ENCODE measurements at places on chromosomes 2 and 18.

GRCh38 chr2:106978647-106979046 lies 92.7 kb upstream of the ST6GAL2 start:
- DNase-seq, result no peak

DNA sequence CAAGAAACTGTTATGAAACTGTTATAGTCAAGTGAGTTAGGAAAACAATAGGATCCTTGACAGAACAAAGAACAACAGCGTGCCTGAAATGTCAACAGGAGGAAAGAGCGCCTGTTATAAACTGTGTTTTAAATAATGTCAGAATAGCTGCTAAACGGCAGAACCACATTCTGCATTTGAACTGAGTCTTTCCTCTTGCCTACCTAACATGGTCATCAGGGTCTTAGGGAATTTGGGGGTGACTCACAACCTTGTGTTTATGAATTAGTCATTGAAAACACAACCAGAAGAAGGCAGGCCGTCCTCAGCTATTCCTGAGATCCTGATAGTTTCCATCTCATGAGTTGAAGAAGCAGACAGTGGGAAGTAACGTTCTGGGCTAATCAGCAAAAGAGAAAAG lies 222.0 kb upstream of the FN1 start:
- DNase-seq, result peak; percentile 54

- DNase-seq, result no peak
Measured at GRCh38 chr2:205867371-205867770, 185.1 kb downstream of the NRP2 start.

DNA sequence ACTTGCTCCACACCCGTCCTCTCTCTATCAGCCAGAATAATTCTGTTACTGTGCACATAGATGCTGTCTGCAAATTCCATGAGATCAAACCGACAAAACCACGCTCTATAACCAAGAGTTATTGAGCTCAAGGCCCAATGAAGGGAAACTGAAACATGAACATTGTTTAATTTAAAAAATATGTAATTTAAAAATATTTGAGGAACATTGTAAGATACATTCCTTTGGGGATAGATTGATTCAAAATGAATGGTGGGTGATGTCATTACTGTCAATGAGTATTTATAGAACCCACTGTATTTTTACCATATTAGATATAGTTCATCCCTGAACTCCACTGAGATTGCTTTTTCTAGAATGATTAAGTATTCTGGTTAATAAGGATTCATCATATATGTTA lies 50.4 kb downstream of the NCKAP5 start:
- DNase-seq, result no peak

GRCh38 chr2:159891917-159892730 lies 94.1 kb upstream of the CD302 start:
- no peak for DNase-seq

DNA sequence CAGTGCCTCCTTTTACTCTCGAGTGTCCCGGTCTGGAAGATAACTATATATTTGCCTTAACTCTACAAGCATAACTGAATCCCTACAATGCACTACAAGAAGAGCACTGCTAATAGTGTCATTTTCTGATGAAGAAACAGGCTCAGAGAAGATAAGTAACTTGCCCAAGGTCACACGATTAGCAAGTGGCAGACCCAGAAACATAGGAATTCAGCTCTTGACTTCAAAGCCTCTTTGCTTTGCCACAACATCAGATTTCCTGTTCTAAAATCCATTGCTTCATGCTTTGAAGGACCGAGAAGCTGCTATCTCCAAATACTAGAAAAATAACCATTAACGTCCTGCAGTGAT lies 65.6 kb downstream of the HS1BP3 start:
- no peak for DNase-seq

- no peak for DNase-seq
Measured at GRCh38 chr18:74914052-74914591, 294.8 kb downstream of the PTGR3 start.

- no peak for DNase-seq
Measured at GRCh38 chr2:43402452-43402937, 176.1 kb upstream of the ZFP36L2 start.

GRCh38 chr2:55877087-55877436 lies 46.5 kb downstream of the EFEMP1 start:
- DNase-seq, result no peak

- DNase-seq, result no peak
Measured at GRCh38 chr2:25524507-25524906, 148.9 kb downstream of the DTNB start.
